ENCODE measurements at places on chromosomes 6 and 20. TPM values are rescaled to one million over a fixed set of nuclear protein-coding genes. Genes with fewer than 3 reads are reported as not detected.

The ATP5F1E gene
- total RNA-seq: 74.7 TPM

The GFRA4 gene
- total RNA-seq: not detected

DNA sequence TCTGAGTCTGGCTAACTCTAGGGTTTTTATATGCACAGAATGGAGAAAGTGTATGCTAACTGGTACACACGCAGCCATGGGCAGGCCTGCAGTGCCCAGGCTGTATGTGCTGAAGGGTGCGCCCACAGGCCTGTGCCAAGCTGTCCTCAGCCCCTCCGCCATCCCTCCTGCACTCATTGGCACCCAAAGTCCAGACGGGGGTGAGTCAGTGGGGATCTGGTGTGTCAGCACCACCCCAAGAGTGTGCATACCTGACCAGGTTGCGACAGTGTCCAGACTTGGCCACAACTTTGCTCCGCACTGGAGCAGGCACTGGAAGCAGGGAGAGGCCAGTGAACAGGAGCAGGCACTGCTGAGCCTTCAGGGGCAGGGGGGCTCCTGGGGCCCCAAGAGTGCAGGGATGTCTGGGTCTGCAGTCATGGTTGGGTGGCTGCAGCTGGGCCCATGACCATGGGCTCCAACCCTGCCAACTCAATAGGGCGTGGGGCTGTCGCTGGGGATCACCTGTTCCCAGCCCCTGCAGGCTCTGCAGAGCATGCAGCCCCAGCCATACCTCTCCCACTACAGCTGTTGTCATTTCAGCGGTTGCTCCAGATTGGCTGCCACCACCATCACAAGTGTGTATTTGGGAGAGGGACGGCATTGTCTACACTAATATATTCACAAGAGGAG, 717.8 kb downstream of the EPHA7 start:
- no peak for DNase-seq

DNA sequence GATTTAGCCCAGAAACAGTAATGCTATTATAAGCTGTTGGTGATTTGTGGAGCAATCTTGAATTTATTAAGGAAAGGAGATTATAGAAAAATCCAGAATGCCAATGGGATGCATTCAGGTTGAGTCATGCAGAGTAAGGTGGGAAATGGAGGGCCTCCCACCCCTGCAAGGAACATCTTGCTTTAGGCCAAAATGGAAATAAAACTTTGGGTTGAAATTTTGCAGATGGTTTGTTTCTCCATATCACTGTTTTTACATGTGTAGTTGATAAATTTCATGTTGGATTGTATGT, 152.4 kb downstream of the BCAS1 start:
- no peak for DNase-seq

The STAU1 gene
- total RNA-seq: 77.4 TPM

DNA sequence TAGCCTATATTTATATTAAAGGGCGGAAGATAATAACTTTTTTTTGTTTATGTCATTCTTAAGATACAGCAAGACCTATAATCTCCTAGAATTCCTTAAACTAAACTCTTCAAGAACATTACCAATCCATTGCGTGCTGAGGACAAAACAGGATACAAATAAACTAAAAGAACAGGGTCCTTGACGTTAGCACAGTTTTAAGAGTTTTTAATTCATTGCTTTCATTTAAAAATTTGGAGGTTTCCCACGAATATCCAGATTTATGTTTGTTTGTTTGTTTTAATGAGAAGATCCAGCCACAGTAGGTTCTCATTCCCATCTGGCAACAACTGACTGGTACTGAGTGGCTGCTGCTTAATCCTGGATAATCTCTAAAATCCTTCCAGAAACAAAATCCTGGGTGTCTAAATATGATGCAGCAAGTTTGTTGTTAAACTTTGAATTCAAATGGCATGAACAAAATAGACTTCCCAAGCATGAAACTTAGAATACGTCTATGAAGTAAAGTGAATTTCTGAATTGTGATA, 153.7 kb downstream of the HACE1 start:
- DNase-seq: no peak

DNA sequence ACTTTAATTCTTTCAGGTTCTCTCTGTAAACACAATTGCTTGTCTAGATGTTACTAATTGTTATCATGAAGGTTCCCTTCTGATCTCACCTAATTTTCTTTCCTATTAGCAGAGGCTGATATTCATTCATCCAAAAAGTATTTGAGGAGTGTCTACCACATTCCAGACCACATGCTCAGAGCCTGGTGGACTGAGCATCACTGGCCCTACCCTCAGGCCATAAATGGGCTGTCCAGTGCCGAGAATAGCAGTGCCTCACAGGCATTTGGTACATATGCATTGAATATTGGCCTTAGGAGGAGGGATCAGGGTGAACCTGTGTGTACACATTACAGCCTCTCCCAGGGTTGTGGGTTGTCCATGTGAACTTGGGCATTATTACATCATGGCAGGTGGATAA, 40.4 kb upstream of the PRELID3B start:
- no peak for DNase-seq

GRCh38 chr20:19314621-19315020, 102.2 kb downstream of the SLC24A3 start:
- no peak for DNase-seq

The DSP gene
- 3.0 TPM for total RNA-seq

DNA sequence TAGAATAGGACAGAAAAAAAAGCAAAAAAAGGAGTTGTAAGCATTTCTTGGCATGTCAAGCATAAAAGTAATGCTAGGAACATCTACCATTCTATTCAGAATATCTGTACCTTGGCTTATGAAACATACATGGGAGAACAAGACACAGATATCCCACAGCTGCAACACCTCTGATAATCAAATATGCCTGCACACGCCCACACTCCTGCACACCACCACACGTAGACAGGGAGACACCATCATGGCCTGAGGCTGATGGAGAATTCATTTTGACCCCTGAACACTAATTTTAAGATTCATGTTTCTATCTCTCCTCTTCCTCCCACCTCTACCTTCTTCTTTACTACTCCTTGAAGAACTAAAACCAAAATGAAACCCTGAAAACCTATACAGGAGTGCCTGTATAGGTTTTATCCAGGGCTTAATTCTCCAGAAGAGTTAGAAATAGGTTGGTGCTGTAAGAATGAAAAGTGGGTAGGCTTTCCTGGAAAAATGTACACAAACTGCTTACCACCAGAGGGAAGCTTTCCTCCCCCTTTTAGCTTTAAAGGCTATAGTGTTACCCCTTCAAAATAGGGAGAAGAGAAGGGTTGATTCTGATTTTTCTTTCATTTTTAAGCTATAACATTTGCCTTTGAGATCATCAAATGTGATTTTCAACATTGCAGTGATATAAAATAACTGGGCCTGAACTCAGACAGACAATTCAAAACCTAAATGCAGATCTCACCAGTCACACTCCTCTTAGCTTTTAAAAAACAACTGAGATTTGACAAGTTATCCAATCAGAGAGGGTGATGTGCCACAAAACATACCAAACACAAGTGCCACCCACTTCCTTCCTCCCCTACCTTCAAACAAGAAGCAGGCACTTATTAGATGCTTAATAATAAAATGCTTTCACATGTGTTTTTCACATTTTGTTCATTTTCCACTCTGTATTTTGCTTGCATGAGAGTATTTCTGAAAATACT, 57.9 kb downstream of the ELOVL5 start:
- DNase-seq: no peak

The TPBG gene
- 15.2 TPM for total RNA-seq

DNA sequence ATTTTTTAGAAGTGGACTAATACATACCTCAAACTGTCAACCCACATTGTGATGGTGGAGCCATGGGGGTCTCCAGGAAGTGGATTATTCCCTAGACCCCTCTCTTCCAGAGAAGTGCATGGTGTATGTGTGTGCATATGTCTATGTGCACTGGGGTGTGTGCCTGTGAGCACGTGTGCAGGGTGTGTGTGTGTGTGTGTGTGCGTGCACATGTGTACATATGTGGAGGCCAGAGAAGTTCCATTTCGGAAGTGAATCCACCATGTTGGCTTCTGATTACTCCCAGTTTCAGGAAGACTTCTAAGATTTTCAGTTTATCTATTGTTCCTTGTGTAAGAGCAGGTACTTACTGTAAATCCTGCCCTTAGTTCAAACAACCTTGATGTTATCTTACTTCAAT, 208.5 kb upstream of the SULF2 start:
- no peak for DNase-seq

DNA sequence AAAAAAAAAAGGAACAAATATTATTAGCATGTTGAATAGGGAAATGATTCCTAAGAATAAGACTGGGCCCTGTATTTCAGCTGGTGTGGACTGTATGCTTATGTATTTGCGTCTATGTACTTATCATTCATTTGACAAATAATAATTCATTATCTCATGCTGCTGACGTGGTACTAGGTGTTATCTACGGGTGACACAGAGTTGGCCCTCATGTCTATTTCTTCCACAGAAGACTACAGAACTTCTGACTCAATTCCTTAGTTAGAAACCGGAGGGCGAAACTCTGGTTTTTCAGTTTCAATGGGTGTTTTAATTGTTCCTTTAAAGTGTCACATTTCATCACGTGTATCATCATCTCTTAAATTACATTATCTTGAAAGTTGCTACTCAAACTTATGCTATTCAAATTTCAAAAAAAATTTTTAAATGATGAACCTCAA, 305.9 kb downstream of the CLIC5 start:
- no peak for DNase-seq

The NOTCH4 gene
- total RNA-seq: 24.1 TPM

The MROH8 gene
- total RNA-seq: 3.0 TPM

The ZBTB12 gene
- 4.2 TPM for total RNA-seq

The IPCEF1 gene
- 3.7 TPM for total RNA-seq

DNA sequence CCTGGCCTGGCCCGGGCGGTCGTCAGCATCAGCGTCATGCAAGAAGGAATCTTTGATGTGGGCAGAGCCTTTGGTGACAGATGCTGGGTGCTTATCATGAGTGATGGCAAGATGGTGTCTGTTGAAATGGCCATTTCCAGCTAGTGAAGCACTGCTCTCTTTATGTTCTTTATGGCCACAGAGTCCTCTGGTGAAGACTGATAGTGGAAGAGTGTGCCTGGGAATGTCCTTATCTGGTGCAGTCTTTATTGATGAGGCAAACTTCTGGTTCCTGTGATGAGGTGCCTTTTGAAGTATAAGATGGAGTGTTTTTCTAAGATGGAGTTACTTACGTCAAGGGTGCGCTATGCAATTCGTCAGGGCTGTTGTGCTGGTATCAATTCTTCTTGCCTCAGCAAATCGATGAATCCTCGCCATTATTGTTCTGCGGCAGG, 22.6 kb upstream of the CCR6 start:
- no peak for DNase-seq

- no peak for DNase-seq
These were observed 79.4 kb upstream of the LRFN2 start for GRCh38 chr6:40666530-40666929.

GRCh38 chr6:51614725-51615124, 472.7 kb downstream of the PKHD1 start:
- no peak for DNase-seq

GRCh38 chr6:137904822-137905617, 38.0 kb downstream of the TNFAIP3 start:
- DNase-seq: peak; percentile 80

The PGBD1 gene
- total RNA-seq: 6.4 TPM

GRCh38 chr6:41111017-41111416, 38.2 kb downstream of the NFYA start:
- no peak for DNase-seq

- DNase-seq: no peak
These were observed 70.3 kb downstream of the RSPO3 start for GRCh38 chr6:127188744-127189143.

- DNase-seq: no peak
These were observed 28.3 kb downstream of the C6orf132 start for GRCh38 chr6:42113936-42114636.

- no peak for DNase-seq
These were observed 659.0 kb upstream of the HS3ST5 start for GRCh38 chr6:115001731-115002350.

DNA sequence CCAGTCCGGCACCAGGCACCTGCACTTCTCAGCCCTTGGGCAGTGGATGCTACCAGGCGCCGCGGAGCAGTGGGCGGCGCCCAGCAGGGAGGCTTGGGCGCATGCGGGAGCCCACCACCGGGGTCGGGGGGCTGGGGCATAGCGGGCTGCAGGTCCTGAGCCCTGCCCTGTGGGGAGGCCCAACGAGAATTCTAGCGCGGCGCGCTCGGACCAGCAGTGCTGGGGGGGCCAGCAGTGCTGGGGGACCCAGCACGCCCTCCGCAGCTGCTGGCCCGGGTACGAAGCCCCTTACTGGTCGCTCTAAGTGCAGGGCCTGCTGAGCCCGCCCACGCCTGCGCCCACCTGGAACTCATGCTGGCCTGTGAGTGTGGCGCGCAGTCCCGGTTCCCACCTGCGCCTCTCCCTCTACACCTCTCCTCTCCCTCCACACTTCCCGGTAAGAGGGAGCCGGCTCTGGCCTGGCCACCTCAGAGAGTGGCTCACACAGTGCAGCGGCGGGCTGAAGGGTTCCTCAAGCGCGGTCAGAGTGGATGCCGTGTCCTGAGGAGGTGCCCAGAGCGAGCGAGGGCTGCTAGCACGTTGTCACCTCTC, 28.5 kb upstream of the SERPINB1 start:
- no peak for DNase-seq

DNA sequence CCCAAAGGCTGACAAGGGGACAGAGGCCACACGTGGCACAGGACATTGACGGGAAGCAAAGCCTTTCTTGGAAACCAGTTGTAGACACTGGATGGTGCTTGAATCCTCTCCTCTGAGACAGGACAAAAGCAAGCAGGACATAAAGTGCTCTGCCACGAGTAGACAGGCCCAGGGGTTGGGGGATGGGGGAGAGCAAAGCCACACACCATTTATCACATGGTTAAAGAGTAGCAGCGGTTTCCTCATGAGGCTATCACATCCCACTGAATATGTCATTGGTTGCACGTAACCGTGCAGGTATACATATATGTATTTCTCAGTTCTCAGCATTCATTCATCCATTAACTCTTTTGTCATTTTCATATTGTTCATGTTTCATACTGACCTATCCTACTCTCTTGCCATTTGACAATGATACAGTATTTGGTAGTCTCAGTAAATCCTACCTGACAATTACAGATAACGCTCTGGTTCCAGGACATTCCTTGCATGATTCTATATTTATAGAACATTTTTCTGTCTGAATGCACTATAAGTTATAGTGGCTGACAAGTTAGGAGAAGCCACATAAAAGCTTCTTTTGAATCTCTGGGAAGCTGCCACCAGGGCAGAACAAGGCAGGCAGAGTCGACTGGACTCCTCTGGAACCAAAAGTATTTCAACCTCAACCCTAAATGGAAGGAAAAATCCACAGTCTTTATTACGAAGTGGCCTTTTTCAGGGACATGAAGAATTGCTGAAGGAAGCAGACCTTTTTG, 23.5 kb downstream of the METTL24 start:
- DNase-seq: no peak

- no peak for DNase-seq
These were observed 45.5 kb upstream of the RNF8 start for GRCh38 chr6:37308069-37308815.

DNA sequence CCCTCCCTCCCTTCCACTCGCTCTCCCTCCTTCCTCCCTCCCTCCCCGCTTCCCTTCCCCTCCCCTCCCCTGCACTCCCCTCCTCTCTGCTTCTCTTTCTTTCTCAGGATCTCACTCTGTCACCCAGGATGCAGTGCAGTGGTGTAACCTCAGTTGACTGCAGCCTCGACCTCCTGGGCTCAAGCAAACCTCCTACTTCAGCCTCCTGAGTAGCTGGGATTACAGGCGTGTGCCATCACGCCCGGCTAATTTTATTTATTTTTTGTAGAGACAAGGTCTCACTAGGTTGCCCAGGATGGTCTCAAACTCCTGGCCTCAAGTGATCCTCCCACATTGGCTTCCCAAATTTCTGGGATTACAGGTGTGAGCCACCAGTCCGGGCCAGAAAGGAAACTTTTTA, 23.6 kb upstream of the SERPINB1 start:
- DNase-seq: no peak
